ENCODE measurements at places on chromosomes 16 and 17.

- DNase-seq, result no peak
These were observed 5.1 kb downstream of the COPS3 start for GRCh38 chr17:17275971-17276370.

GRCh38 chr17:63387656-63388340, 58.3 kb downstream of the CYB561 start:
- no peak for DNase-seq

GRCh38 chr16:53090286-53090590, 35.4 kb downstream of the CHD9 start:
- DNase-seq, result no peak

DNA sequence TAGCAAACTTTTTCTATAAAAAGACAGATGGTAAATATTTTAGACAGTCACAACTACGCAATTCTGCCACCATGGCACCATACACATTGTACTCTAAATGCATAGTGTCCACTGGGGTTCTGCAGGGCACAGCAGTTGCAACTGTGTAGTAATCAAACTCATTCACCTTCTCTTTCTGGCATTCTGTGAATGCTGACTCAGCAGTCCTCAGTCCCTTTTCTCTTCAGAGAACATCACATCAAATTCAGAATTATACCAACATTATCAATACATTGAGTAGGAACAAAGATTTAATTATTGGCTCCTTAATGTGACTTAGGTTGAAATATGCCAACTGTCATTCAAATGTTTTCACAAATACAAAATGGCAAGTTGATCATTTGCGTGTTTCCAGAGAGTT, 74.2 kb upstream of the N4BP1 start:
- DNase-seq, result no peak

DNA sequence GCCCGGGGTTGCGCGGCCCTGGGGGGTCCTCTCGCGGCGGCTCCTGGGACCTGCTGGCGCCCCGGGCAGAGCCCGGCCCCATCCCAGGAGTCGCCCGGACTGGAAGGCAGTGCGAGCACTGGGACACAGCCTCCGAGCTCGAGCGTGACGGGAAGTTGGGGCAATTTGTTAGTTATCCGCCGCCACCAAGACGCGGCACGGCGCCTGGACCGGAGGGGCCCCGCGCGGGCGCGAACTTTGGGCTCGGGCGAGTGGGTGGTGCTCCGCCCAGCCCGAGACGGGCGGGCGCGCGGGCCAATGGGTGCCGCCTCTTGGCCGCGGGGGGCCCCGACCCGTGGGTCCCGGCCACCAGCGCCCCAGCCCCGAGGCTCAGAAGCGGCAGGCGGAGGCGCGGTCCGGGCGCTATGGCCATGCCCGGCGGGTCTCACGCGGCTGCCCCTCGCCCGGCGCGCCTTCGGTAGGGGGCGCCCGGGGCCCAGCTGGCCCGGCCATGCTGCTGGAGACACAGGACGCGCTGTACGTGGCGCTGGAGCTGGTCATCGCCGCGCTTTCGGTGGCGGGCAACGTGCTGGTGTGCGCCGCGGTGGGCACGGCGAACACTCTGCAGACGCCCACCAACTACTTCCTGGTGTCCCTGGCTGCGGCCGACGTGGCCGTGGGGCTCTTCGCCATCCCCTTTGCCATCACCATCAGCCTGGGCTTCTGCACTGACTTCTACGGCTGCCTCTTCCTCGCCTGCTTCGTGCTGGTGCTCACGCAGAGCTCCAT, at the start of gene ADORA2B:
TSS of gene ADORA2B (plus strand) at position 372 of the 768 bp plus-strand sequence. CDS start at position 491, 119 bp downstream.
- DNase-seq, result peak; percentile 33

DNA sequence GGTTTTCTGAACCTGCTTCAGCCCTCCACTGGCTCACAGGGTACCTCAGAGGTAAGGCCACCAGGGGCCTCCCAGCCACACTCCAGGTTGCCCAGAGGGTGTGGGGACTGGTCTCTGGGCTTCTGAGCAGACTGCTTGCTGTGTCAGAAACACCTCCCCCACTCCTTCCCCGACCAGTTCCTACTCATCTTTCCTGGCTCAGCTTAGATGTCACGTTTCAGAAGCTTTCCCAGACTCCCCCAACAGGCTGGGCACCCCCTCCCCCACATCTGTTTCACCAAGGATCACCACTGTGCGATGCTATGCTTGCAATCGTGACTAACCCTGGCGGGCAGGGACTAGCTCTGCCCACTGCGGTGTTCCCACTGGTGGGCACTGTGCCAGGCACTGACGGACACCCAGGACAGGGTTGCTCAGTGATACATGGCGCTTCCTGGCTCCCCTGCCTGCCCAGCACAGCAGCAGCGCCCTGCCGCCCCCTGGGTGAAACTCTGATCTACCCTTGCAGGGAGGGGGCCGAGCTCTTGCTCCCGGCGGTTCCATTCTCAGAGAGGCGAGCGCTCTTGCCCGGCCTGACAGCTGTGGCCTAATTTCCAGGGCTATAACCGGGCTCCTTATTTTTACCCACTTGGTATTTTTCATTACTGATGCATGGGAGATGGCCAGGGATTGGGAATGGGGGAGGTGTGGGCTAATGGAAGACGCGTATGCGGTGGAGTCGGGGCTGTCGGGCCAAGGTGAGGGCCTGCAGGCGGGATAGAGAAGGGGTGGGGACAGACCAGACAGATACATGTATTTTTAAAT, 29.4 kb upstream of the MTSS2 start:
- DNase-seq, result peak; percentile 74

All from NCI-H1092 (cell line).